ENCODE measurements at places on chromosomes 6 and 20.

DNA sequence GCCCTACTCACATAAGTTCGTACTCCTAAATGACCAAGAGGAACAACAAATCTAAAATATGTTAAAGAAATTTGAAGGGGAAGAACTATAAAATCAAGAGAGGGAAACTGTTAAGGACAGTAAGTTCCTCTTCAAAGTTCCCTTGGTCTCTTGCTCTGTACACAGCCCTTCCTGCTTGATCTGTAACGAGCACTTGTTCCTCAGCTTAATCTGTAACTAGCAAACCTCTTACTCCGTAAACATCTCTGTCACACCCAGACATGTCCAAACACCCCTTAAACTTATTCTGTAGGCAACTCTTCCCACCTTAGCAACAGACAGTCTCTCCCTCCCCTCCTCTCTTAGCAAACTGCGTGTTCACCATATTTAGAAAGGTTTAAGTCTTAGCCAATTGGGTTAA, 29.9 kb downstream of the PLN start:
- DNase-seq: no peak

GRCh38 chr6:163367497-163368183, 46.9 kb upstream of the QKI start:
- DNase-seq: no peak

GRCh38 chr6:5996714-5997419, 9.9 kb downstream of the NRN1 start:
- DNase-seq: no peak

DNA sequence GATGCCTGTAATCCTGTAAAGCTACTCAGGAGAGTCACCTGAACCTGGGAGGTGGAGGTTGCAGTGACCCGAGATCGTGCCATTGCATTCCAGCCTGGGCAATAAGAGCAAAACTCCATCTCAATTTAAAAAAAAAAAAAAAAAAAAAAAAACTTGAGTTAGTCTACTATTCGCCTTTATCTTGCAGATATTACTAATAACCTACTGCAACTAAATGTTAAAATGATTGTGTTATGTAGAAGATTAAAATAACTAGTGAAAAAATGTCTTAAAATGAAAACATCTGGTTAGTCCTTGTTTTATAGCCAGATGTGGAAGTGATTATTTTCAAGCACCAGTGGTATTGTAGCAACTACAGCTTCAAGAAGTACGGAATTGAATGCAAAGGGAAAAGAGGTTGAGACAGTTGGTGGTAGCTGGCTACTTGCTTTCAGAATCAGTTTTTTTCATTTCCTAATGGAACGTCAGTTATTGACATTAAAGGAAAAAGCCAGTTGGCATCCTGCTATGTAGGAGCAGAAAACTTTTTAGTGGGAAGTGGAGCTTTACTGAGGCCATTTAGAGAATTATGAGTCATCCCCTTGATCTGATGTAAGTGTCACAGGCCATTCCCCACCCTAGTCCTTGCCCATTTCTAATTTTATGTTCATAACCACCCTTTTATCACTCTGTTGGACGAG, 43.8 kb upstream of the DYNLRB1 start:
- no peak for DNase-seq

DNA sequence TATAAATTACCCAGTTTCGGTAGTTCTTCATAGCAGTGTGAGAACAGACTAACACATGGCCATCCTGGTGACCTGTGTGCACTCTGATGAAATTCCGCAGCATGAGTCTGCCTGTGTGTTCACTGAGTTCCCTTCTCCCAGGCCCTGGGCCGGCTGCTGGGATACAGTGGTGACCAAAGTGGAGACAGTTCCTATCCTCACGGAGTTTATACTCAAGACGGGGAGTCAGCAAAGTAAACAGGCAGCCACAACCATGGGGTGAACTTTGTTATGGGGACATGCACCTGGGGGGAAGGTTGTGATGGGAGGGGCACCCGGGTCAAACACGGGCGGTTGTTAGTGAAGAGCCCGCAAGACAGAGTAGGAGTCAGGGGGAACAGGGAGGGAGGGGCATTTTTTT, 202.0 kb downstream of the CDH4 start:
- DNase-seq: no peak

- no peak for DNase-seq
These were observed 104.1 kb downstream of the B3GAT2 start for GRCh38 chr6:70852667-70853246.

- no peak for DNase-seq
These were observed 236.0 kb downstream of the TBXT start for GRCh38 chr6:165931675-165932074.

- DNase-seq: no peak
These were observed 18.3 kb upstream of the ADGRF4 start for GRCh38 chr6:47680051-47680450.

DNA sequence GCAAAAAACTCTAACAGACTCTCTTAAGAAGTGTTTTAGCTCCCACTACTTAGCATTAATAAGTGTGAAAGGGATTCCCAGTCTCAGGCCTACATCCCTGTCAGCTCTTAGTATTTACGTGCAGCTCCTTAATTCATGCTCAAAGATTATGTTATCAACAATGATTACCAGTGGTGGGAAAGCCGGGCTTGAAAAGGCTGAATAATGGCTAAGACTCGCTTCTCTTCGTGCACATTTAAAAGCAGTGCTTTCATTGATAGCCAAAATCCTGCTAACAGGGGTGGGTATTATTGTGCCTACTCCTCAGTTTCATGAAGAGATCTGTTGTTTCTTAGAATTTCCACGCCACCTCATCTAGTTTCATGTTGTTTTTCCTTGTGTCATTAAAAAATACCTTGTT, 518.8 kb downstream of the GRIK2 start:
- DNase-seq: no peak

DNA sequence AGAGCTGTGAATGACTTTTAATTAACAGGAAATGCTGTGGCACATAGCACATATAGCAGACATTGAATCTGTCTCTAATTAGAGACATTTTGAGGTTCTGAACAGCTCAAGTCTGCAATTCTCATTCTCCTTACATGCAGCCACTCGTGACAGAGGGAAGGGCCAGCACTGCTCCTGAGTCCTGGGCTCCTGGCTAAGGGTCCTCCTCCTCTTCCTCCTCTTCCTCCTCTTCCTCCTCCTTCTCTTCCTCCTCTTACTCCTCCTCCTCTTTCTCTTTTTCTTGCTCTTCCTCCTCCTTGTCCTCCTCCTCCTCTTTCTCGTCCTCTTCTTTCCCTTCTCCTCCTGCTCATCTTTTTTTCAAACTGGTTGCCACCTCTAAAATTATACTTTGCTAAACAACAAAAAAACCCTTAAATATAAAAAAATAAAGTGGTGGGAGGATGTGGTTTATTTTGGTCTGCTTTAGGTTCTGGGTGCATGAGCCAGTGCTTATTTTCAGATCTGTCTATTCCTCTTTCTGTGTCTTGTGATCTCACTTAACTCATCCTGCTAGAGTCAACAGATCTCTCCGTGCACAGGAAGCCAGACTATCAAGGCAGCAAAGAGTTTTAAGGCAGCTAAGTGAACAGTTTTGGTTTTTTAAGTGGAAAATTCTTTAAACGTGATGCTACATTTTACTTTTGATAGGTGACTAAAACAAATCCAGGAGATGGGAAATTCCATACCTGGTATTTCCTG, 159.3 kb downstream of the CD83 start:
- no peak for DNase-seq

- no peak for DNase-seq
These were observed 157.0 kb downstream of the CLIC5 start for GRCh38 chr6:45858691-45859090.

- no peak for DNase-seq
These were observed 170.7 kb upstream of the SCGN start for GRCh38 chr6:25481267-25481666.

GRCh38 chr6:12148841-12149240, 136.7 kb downstream of the HIVEP1 start:
- no peak for DNase-seq

GRCh38 chr6:128979071-128979470, 96.1 kb downstream of the LAMA2 start:
- no peak for DNase-seq

DNA sequence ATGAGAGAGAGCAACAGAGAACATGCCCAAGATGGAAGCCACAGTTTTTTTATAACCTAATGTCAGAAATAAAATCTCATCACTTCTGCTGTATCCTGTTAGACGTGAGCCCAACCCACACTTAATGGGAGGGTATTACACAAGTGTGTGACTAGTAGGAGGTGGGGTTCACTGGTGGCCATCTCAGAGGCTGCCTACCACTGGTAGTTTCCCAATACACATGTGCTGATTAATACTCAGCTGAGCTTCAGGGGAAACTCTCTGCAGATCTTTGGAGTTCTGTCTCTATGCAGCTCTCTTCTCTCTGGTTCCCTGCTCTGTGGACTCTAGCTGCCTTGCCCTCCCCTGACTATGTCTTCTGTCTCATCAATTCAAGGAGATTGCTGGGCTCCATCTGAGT, 35.7 kb downstream of the CNBD2 start:
- no peak for DNase-seq

GRCh38 chr6:13289789-13290318, 38.5 kb downstream of the TBC1D7 start:
- DNase-seq: no peak

- DNase-seq: no peak
These were observed 358.1 kb downstream of the RNGTT start for GRCh38 chr6:88605271-88605670.

- DNase-seq: no peak
These were observed 7.3 kb upstream of the MAVS start for GRCh38 chr20:3839328-3839727.

DNA sequence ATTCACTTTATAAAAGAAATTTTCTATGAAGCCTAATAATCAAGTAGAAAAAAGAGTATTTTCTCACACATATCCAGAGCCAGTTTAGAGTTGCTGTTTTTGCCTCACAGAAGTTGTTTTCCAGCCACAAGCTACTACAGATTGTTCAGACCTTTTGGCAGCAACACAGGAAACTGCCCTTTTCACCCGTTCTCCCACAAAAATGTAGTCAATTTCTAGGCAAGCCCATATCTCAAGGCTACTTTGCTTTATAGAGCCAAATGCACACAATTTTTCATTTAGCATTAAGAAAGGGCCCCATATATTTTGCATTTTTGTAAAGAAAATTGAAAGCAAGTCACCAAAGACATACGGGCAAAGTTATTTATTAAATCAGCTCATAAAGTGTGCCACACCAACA, 49.5 kb downstream of the EPB41L2 start:
- no peak for DNase-seq

Measured in stimulated activated CD8-positive, alpha-beta memory T cell treated with anti-CD3 and anti-CD28 coated beads, Interleukin-15, amount 100 ng/mL, for 4 hours (primary cell).